Aorta (tissue), 5 donors: ENCODE measurements at places on chromosomes 3 and 15. TPM values are rescaled to one million over a fixed set of nuclear protein-coding genes. Genes with fewer than 3 reads are reported as not detected.

DNA sequence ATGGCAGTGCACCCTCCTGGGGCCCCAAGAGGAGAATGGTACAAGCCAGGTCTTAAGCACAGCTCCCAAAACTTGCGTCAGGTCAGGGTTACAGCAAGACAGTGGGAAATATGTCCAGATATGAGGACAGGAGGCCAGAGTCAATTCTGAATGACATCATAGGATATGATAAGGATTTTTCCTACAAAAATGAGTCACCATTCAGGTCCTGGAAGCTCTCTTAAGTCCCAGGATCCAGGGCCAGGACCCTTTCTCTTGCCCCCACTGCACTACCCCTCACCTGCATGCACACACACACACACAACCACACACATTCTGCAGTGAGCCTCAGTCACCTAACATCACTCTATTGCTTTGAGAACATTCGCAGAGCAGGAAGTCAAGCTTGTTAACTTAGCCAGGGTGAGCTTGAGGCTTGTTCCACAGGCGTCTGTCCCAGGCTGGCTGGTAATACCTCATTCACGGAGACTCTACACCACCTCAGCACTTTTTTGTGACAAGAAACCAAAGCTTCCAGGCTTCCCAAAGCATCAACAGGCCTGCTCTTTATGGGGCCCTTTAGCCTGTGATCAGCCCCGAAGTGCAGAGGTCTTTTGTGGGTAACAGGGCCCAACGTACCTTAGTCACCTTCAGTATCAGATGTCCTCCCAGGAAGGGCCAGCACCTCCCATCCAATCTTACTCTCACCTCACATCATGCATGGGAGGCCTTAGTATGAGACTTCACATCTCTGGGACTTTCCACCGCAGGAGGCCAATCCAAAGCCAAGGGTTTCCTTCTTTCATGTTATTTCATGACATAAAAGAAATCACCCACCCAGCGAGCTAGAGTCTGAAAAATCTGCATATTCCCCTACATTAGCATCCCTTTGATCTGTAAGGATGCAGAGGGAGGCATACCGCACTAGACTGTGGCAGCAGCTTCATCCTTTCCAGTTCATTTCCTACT lies 74.0 kb upstream of the LIPC start:
- DNase-seq = no peak
- no peak overlapping the region for H3K4me3 ChIP-seq

- H3K4me3 ChIP-seq = no peak overlapping the region
- DNase-seq = no peak
- H3K27ac ChIP-seq = no peak overlapping the region
- no peaks in the 10 kb centered on the region for H3K4me1 ChIP-seq
- no peaks in the 10 kb centered on the region for H3K27me3 ChIP-seq
These were observed 1.5 kb downstream of the CELF6 start for GRCh38 chr15:72318408-72318942.

DNA sequence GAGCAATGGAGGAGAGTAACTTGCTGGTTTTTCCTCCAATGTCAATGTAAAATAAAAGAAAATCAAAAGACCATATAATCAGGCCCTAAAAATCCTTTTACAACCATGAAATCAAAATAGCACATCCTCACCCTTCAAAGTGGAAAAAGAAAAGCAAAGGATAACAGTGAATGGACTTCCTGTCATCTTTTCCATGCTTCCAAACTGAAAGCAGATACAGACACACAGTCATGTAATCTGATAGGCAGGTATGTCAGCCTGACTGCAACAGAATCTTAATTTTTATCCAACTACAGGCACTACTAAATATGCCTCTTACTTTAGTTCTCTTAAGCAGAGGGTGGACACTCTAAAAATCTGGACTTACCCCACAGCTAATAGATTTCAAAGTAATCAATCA lies 27.8 kb upstream of the IGDCC4 start:
- H3K4me1 ChIP-seq = no peaks in the 10 kb centered on the region
- H3K27ac ChIP-seq = no peak overlapping the region
- no peak overlapping the region for H3K4me3 ChIP-seq

DNA sequence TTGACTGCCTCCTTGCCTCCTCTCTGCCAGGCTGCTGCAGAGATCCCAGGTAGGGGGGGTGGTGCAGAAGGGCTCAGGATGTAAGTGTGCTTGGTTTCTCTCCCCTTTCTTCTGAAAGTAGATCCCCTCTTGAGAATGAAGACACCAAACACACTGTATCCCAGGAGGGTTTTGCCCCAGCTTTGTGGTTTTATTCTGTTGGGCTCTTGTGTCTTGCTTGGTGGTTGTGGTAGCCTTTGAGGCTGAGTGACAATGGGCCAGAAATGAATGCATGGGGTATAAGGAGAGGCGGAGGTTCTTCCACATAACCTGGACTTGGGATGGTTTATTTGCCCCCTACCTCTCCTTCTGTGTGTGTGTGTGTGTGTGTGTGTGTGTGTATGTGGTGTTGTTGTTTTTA lies 5.7 kb downstream of the PDIA5 start:
- no peak for DNase-seq
- H3K27me3 ChIP-seq = no peaks in the 10 kb centered on the region
- H3K27ac ChIP-seq = no peak overlapping the region
- no peak overlapping the region for H3K4me3 ChIP-seq

The ZDHHC23 gene
- 4.1 TPM for total RNA-seq

GRCh38 chr15:79265167-79265566 lies 17.4 kb upstream of the ANKRD34C start:
- no peaks in the 10 kb centered on the region for H3K27me3 ChIP-seq
- no peaks in the 10 kb centered on the region for H3K4me1 ChIP-seq
- no peak overlapping the region for H3K27ac ChIP-seq
- H3K36me3 ChIP-seq = no peaks in the 10 kb centered on the region
- DNase-seq = no peak

DNA sequence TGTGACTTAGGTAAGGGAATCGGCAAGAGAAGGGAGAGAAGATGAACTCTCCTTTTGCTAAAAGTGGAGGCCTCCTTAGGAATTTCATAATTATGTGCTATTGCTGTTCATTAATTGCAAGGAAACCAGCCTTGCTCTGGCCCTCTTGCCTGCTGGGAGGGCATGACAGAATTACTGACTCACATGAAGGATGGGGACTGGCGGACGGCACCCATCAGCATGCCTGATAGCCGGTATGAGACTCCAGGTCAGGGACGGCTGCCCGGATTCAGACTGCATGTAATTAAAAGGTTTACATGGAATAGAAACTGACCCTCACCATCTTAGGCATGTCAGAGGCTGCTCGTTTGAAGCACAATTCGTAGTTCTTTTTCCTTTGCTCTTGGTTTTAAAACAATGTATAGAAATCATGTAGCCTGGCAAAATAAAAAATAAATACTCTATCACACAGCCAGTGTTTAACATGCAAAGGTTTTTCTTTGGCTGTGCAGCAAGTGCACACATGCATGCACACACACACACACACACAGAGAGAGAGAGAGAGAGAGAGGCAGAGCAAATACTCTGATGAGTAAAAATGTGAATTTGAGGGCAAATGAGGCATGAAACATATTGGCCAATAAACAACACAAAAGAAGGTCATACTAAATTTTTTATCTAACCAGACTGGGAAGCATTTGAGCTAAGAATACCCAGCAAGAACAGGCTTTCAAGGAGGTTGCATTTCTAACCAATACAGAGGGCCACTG lies 82.7 kb downstream of the FOXB1 start:
- DNase-seq = no peak
- no peaks in the 10 kb centered on the region for H3K36me3 ChIP-seq
- no peak overlapping the region for H3K27ac ChIP-seq

The GLDN gene
- total RNA-seq = 49.2 TPM

The CDHR4 gene
- 1.1 TPM for total RNA-seq

DNA sequence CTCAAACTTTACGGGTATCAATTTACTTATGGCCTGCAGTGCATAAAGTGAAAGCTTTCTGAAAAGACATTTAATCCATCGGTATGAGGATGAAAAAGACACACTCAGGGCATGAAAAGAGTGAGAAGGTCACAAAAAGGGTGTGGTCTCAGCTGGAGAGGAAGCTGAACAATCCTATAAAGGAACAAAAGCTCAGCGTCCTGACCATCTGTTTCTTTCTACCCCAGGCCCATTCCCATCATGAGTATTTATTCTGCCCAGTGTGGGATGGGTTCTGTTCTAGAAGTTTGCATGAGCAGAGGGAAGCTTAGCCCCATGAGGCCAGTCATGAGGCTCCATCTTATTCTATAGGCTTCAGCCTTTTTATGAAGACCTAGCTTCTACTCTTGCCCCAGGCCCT lies 144.6 kb downstream of the LPP start:
- no peaks in the 10 kb centered on the region for H3K27me3 ChIP-seq
- H3K4me1 ChIP-seq = peaks cover 32% of the 10 kb centered on the region
- no peaks in the 10 kb centered on the region for H3K36me3 ChIP-seq

The DCUN1D1 gene
- 36.7 TPM for total RNA-seq

The SLC12A1 gene
- 0.81 TPM for total RNA-seq

DNA sequence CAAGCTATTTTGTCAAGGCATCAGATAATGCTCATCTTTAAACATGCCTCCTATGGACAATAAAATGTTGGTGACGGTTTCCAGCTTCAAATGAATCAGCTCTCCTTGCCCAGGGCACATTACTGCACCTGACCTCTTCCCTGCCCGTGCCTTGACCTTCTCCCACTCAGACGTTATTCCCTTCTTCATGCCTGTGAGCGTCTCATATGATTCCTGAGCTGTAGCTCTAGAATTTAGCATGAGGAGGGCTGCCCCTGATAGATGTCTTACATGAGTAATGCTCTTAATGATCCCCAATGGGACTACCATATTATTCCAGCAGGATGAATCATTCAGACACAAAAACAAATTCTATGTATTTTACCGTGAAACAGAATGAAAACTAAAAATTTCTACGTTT lies 762.7 kb downstream of the ROBO1 start:
- H3K36me3 ChIP-seq = no peaks in the 10 kb centered on the region
- H3K4me3 ChIP-seq = no peak overlapping the region
- H3K4me1 ChIP-seq = no peaks in the 10 kb centered on the region

DNA sequence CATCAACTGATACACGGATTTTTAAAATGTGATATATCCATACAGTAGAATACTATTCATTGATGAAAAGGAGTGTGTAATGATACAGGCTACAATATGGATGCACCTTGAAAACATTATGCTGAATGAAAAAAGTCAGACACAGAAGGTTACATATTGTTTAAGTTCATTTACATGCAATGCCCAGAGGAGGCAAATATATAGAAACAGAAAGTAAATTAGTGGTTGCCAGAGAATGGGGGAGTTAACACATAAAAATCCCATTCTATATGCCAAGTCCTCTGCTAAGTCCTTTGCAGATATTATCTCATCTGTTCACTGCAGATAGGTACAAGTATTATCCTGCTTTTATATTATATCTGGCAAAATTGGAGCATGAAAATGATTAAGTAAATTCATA lies 22.1 kb upstream of the CDIN1 start:
- H3K27ac ChIP-seq = no peak overlapping the region
- no peak for DNase-seq
- H3K27me3 ChIP-seq = no peaks in the 10 kb centered on the region
- no peak overlapping the region for H3K4me3 ChIP-seq
- no peaks in the 10 kb centered on the region for H3K4me1 ChIP-seq

The DLL4 gene
- 9.7 TPM for total RNA-seq

DNA sequence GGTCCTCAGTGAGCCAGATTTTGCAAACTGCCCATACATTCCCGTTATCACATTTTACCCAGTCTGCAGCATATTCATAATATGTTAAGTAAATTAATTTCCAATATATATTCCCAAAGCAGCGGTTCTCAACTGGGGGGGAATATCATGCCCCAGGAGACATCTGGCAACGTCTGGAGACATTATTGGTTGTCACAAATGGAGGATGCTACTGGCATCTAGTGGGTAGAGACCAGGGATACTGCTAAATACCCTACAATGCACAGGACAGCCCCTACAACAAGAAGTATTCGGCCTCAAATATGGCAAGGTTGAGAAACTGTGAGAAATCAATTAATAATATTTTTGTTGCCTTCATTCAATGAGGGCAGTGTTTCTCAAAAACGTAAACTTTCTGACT lies 280.3 kb downstream of the MAGI1 start:
- H3K27me3 ChIP-seq = no peaks in the 10 kb centered on the region
- no peak overlapping the region for H3K4me3 ChIP-seq
- no peaks in the 10 kb centered on the region for H3K4me1 ChIP-seq
- DNase-seq = no peak
- H3K27ac ChIP-seq = no peak overlapping the region

DNA sequence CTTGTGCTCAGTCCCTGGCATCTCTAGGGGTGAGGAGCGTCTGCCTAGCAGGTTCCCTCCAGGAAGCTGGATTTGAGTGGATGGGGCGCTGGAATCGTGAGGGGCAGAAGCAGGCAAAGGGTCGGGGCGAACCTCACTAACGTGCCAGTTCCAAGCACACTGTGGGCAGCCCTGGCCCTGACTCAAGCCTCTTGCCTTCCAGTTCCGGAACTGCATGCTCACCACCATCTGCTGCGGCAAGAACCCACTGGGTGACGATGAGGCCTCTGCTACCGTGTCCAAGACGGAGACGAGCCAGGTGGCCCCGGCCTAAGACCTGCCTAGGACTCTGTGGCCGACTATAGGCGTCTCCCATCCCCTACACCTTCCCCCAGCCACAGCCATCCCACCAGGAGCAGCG lies 5.0 kb downstream of the RHO start:
- DNase-seq = no peak
- H3K4me3 ChIP-seq = no peak overlapping the region
- H3K36me3 ChIP-seq = no peaks in the 10 kb centered on the region
- H3K4me1 ChIP-seq = no peaks in the 10 kb centered on the region

The ATP13A4 gene
- total RNA-seq = 0.10 TPM

GRCh38 chr3:11187681-11188080 lies 33.4 kb downstream of the HRH1 start:
- H3K4me3 ChIP-seq = no peak overlapping the region
- H3K27ac ChIP-seq = no peak overlapping the region
- peaks cover 5% of the 10 kb centered on the region for H3K4me1 ChIP-seq
- no peak for DNase-seq
- no peaks in the 10 kb centered on the region for H3K27me3 ChIP-seq

DNA sequence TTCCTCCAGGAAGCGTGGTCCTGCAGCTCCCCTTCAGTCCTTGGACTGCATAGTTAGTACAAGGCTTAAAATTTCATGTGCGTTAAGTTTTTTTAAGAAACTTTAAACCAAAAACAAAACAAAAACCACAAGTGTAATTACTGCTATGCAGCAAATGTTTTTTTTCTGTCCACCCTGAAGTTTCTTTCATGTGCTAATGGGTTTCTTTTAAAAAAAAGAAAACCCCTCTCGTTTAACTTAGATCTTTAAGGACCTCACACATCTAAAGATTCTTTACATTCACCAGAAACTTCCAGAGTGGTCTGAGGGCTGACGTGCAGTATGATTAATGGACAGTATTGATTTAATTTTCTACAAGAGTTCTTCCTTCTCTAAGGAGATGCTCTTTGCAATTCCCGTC lies 72.0 kb upstream of the PYGO1 start:
- H3K27me3 ChIP-seq = no peaks in the 10 kb centered on the region
- DNase-seq = no peak
- H3K36me3 ChIP-seq = no peaks in the 10 kb centered on the region
- no peak overlapping the region for H3K4me3 ChIP-seq
- H3K4me1 ChIP-seq = no peaks in the 10 kb centered on the region
- H3K27ac ChIP-seq = no peak overlapping the region

The ZNF280D gene
- total RNA-seq = 90.8 TPM
